ENCODE measurements at places on chromosomes 13 and 19.

- DNase-seq = no peak
These were observed 339.2 kb downstream of the MYO16 start for GRCh38 chr13:108968566-108968965.

GRCh38 chr19:56566904-56567273, 379 bp upstream of the ZNF470 start:
- DNase-seq = no peak

- DNase-seq = no peak
These were observed 223.8 kb downstream of the MAB21L1 start for GRCh38 chr13:35252536-35253205.

DNA sequence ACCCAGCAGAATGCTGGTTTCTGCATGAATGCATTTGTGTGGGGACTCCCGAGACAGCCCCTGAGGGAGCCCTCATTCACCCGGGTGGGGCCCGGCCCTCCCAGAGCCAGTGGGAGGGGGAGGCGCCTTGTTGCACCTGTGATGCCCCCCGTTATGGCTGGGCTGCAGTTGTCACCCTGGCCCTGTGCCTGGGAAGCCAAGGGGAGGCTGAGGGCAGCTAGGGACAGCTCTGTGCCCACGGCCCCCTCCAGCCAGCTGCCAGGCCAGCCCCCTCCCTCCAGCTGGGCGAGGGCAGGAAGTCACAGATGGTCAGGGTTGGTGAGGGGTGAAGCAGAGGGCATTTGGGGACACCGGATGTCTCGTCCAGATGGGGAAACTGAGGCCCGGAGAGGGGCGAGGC, 26.1 kb downstream of the NFIC start:
- no peak for DNase-seq

- no peak for DNase-seq
These were observed 113.9 kb downstream of the KCNRG start for GRCh38 chr13:50129081-50129705.

GRCh38 chr19:33296488-33296971, 5.8 kb downstream of the CEBPA start:
- no peak for DNase-seq

DNA sequence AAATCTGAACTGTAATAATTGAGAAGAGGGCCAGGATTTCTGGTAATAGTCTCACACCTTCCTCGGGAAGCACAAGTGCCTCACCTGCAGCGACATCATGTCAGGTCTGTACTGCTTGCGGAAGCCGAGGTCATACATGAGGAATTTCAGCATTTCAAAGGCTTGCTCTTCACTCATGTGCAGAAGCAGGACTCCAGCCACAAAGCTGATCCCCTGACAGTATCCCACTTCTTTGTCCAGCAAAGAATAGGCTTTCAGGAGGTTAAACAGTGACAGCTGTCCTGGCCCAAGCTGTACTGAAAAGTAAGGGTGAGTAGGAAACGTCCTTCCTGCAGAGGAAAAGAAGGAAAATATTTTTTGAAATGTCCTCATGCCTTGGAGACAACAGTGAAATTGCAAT, 182.7 kb downstream of the TBC1D4 start:
- DNase-seq = no peak

- no peak for DNase-seq
These were observed 20.5 kb downstream of the EDNRB start for GRCh38 chr13:77898097-77898496.
